ENCODE measurements at places on chromosomes 5 and 9. TPM values are rescaled to one million over a fixed set of nuclear protein-coding genes. Genes with fewer than 3 reads are reported as not detected.

The C5orf52 gene
- total RNA-seq = not detected

The FAM170A gene
- not detected for total RNA-seq

The TNC gene
- 34.2 TPM for total RNA-seq

The HDHD3 gene
- 6.2 TPM for total RNA-seq

The TRPM3 gene
- total RNA-seq = 11.9 TPM

The CDX1 gene
- 0.15 TPM for total RNA-seq

The SLC25A46 gene
- 93.4 TPM for total RNA-seq

The IL9 gene
- total RNA-seq = not detected

The ROR2 gene
- total RNA-seq = 29.1 TPM

The PHF24 gene
- under 0.01 TPM for total RNA-seq

The PCDHB15 gene
- total RNA-seq = 0.70 TPM

The SLC45A2 gene
- total RNA-seq = not detected

The CEL gene
- 0.15 TPM for total RNA-seq

The LCN12 gene
- total RNA-seq = not detected

The PTGER4 gene
- 2.6 TPM for total RNA-seq

The IFNK gene
- total RNA-seq = not detected

The STOML2 gene
- total RNA-seq = 154 TPM
